Fibroblast of skin of right biceps (primary cell): ENCODE measurements at places on chromosomes 5 and 9.
A peak's percentile ranks its signal among the peaks of the same experiment; 100 is the strongest.

DNA sequence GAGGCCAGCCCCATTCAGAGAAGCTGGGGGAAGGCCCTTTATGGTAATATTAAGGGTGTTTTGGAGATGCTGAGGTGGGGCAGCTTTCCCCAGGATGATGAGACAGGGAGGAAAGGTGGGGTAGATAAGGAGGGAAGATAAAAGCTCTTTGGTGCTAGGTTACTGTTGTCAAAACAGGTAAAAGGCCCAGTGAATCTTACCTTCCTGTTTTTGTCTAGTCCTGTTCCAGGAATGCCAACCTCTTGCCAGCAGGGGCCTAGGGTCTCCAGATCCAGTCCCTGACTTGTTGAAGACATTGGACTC lies 797 bp upstream of the CCL27 start:
- no peak for DNase-seq

DNA sequence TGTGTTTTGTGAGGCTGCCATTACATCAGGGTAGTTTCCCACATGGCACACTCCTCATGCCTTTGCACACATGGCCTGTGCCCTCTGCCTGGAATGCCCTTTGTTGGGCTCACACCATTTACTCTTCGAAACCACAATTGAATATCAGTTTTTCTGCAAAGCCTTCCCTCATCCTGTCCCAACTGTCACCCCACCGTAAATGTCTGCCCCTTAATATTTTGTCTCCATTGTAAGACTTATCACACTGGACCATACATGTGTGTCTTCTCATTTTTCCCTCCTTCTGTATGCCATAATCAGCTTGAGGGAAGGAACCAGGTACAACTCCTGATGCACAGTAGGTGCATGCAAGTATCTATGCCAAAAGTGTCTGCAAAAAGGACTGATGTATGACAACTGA lies 62.7 kb upstream of the TMEM252 start:
- no peak for DNase-seq

DNA sequence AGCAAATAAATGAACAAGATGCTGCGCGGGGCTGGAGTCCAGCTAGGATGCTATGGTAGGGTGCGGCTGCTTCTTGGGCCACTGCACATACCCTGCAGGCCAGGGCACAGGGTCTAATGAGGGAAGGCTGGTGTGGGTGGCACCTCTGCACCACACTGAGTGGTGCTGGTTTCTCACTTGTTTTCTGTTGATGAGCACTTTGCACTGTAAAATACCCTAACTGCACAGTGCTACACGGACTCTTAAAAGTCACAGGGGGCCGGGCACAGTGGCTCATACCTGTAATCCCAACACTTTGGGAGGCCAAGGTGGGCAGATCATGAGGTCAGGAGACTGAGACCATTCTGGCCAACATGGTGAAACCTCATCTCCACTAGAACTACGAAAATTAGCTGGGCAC lies 52.7 kb upstream of the DMRT1 start:
- DNase-seq, result no peak

DNA sequence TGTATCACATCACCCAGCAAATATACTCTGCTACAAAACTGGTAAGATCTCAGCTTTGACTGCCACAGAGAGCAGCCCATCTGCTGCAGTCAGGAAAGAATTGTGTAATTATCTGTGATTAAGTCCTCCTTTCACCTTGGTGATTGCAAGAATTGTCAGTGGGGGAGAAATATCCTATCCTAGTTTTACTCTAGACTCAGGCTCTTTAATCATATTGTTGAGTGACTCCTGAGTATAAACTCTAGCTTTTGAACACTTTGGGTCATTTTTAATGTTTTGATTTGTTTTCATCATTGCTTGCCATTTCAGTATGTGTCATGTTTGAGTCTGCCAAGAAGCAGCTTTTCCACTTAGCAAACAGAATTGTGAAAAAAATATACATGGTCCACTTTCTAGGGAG lies 32.1 kb downstream of the VCAN start:
- DNase-seq, result peak; percentile 36

- no peak for DNase-seq
Measured at GRCh38 chr5:171010816-171011215, 149.0 kb downstream of the RANBP17 start.

DNA sequence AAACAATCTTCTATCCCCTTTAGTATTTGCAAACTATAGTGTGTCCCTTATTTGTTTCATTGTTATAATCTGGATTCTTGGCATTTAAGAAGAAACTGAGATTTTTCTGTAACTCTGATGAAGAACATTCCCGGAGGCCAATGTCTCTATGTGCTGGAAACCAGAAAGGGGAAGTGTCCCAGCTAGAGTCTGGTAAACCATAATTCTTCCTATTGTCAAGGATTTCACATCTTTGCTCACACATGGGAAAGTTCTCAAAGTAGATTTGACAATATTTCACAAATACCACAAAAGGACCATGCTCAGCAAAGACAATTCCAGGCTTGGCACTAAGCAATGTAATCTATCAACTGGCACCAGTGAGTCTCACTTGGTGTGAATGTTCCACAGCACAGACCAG lies 146.8 kb downstream of the MUSK start:
- no peak for DNase-seq

DNA sequence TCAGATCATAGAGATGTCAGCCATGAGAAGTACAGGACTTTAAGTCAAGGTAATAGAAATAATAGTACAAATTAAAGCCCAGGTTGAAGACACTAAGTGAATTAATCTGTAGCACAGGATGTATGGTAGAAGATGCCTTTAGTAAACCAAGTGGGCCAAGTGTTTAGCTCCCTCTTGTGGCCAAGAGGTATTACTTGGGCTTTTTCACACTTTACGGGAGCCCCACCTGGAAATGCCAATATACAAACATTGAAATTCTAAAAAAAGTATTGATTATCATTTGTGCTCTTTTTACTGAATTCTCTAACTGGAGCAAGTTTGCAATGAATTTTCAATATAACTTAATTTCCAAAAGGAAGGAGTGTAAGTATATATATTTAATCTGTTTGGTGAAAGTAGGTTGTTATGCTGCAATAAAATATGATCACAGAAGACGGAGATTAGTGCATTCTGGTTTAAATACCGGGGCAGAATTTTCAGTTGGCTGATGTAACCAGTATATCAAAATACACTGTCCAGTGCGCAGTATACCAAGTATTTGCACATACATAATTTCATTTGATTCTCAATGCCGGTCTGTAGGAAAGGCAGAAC lies 84.7 kb downstream of the PARP8 start:
- DNase-seq, result peak; percentile 43

DNA sequence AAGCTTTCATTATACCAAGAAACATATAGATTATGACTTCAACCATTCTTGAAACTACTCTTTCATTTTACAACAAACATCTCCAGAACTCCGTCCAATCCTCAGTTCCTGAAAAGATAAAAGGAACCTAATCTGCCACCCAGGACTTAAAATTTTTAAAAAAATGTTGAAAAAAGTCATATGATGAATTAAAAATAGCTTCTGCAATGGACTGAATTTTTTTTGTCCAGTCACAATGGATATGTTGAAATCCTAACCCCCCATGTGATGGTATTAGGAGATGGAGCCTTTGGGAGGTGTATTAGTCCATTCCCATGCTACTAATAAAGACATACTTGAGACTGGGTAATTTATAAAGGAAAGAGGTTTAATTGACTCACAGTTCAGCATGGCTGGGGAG lies 2.7 kb upstream of the ALDH1A1 start:
- DNase-seq, result no peak

DNA sequence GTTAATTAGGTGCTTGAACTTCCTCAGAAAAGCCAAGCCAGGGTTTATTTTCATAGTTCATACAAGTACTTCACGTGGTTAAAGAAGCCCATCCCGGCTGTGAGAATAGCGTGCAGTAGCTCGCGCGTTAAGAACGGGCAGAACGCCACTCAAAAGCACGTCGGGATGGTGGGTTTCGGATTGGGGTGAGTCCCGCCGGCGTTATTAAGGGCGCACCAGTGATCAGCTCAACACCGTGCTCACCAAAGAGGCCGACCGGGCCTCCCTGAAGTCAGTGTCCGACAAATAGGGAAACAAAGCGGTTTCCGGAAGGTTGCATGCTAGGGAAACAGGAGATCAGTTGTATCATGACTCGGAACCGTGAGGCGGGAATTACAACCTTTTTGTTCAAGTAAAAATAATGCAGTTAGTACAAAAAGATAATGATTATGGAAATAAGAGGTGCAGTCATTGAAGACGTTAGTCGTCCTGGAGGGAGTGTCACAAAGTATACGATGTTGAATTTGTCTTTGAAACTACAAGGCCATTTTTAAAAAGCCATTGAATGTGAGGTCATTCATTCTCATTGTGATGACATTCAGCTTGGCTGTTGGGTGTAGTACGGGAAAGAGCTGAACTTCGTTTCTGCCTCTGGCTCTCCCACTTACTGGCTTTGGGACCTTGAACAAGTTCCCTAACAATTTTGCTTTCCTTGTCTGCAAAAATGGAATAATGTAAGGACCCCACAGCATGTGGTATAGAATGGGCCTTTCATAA lies 992 bp downstream of the SETD9 start:
- no peak for DNase-seq

DNA sequence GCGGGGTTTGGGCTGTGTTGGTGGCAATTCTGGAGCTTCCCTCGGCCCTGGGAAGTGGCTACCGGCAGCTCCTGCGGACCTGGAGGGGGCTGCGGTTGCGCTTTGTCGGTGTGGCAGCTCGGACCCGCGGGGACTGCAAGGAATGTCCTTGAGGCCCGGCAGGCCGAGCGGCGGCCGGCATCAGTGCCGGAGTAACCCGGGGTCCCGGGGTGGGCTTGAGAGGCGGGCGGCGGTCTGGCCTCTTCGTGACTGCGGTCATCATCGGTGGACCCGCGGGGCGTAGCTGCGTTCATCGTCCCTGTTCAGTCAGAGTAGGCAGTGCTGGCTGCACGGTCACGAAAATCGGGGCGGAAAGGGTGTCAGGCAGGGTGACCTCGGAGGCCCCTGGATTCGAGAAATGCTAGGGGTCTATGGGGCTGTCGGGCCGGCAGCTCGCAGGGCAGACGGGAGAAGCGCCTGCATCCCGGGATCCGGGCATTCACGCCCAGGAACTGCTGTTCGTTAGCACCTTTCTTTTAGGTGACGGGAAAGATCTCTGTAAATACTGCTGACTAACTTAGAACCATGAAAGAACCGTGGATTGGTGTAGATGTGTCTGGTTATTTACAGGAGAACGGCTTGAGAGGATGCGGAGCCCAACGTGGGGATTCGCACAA lies 474 bp downstream of the HMGCR start:
- DNase-seq, result peak; percentile 6

DNA sequence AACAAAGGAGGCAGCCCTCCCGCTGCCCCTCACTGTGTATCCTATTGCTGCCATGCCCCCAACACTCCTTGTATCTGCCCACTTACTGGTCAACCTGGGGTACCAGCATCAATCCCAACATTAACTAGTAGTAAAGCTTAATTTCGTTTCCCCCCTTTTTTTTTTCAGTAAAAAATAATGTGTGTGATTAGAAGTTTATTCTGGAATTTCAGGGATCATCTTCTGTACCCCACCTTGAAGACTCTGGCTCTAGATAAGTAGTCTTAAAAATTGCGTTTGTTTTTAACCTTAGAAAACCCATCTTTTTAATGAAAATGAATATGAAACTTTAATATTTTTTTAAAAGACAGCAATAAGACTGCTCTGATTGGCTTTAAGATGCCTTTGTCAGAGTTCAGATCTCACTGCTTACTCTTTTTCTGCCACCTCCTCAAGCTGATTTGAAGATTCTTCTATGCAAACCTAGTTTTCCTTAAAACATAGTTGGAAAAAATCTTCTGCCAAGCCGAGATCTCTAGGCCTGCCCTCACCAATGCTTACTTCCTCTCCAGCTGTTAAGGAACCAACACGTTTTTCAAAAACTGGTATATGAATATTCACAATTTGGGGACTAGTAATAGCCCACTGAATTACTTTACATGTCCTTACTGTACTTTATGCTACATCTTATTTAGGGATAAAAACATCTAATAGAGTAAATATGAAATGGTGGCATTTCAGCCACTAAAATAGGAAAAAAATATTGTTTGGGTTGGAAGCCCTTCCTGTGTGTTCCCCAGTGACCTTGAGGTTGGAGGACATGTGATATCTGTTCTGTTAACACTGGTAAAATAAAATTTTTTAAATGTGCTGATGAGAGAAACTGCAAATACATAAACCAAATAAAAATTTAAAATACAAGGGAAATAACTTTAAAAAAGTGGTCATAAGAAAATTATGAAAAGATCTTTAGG lies 4.0 kb upstream of the RHOBTB3 start:
- DNase-seq, result no peak

GRCh38 chr9:89096807-89097206 lies 81.8 kb downstream of the SHC3 start:
- DNase-seq, result no peak

- DNase-seq, result no peak
Measured at GRCh38 chr5:132377738-132378137, 8.2 kb downstream of the SLC22A5 start.

DNA sequence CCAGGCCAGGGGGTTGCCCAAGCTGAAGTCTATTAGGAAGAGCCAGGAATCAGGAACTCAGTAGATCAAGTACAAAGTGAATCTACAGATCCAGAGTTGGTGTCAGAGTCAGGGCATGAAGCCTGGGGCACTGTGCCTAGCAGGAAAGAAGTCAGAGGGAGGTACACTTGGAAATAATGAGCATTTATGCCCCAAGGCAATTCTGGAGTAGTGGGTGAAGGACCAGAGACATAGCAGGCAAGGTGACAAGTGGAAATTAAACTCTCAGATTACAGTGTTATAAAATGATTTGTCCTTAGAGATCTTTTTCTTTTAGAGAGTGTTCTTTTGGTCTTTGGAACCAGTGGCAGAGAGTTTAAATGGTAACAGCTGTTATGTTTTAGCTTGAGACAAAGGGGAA lies 138.0 kb downstream of the ADAMTSL1 start:
- DNase-seq, result no peak

DNA sequence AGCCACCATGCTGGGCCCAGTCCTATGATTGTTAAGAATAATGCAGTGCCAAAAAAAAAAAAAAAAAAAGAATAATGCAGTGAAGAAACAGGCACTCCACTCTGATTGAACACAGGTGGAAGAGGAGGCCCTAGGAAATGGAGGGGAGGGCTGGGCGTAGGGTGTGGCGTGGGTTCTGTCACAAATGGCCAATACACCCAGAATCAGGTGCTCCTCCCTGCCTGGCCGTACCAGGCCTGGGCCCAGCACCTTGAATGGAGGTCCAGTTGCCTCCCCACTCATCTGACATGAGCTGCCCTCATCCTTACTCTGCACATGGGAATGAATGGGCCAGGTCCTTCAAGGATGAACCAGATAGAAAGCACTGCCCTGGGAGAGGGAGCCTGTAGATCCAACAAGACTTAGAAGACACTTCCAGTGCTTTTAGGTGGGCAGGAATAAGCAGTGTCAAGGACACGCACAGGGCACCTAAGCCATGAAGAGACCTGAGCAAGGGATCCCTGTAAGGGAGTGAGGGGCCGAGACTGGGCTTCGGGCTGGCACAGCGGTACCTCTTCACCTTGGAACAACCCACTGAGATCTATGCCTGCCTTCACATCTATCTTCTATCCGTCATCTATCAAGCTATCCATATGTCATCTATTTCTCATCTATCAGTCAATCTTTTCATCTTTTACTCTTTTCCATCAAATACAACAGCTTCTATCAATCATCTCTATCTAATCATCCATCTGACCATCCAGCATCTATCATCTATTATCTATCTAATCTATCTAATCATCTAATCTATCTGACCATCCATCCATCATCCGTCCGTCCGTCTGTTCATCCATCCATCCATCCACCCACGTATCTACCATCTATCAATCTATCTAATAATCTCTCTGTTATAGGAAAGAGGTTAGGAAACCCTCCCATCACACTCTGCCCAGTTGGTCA lies 15.9 kb downstream of the NINJ1 start:
- DNase-seq, result no peak
